ENCODE measurements at places on chromosomes 11 and 22. TPM values are rescaled to one million over a fixed set of nuclear protein-coding genes. Genes with fewer than 3 reads are reported as not detected.

Gene MYRF
- total RNA-seq = 0.68 TPM

Gene SPTBN2
- total RNA-seq = 37.1 TPM

Gene SCUBE1
- 1.4 TPM for total RNA-seq

Gene CTSC
- 151 TPM for total RNA-seq

Gene LINC01488
- not detected for total RNA-seq

Gene MTCH2
- total RNA-seq = 119 TPM

Gene OR2AG2
- total RNA-seq = not detected

Gene PPP6R3
- total RNA-seq = 91.6 TPM

Gene TH
- total RNA-seq = not detected

Gene ZNF74
- total RNA-seq = 6.3 TPM

Gene SYT9
- 1.8 TPM for total RNA-seq

Gene RAB3IL1
- 0.40 TPM for total RNA-seq

Gene TMEM151A
- total RNA-seq = 0.60 TPM

Gene PATE1
- not detected for total RNA-seq

Gene TRIM34
- 0.63 TPM for total RNA-seq

Gene CALCB
- not detected for total RNA-seq

Gene WNT7B
- 15.7 TPM for total RNA-seq

Gene OR52L1
- not detected for total RNA-seq

Gene CDC42BPG
- total RNA-seq = 0.06 TPM

Gene MS4A4E
- total RNA-seq = not detected

Gene SMC1B
- not detected for total RNA-seq

Gene GLYATL2
- 0.92 TPM for total RNA-seq

Gene C1QTNF4
- not detected for total RNA-seq

Gene GUCD1
- total RNA-seq = 73.8 TPM

Gene HEPHL1
- total RNA-seq = not detected

Gene PARVA
- 20.2 TPM for total RNA-seq

Gene ENTHD1
- not detected for total RNA-seq

Gene MYOD1
- not detected for total RNA-seq

Gene HSPA8
- 4,213 TPM for total RNA-seq

Gene NCR3LG1
- 1.5 TPM for total RNA-seq

Gene HPX
- total RNA-seq = not detected

Gene LUZP2
- not detected for total RNA-seq

Gene PLXNB2
- total RNA-seq = 35.8 TPM

Gene CST6
- total RNA-seq = not detected

Gene MMP3
- 0.36 TPM for total RNA-seq

Gene CDC42EP1
- 11.8 TPM for total RNA-seq

Gene HORMAD2
- total RNA-seq = not detected

Gene TMEM225
- not detected for total RNA-seq

Gene C11orf86
- not detected for total RNA-seq

Gene OR52A1
- total RNA-seq = not detected

Gene E2F8
- 7.7 TPM for total RNA-seq

Gene C11orf87
- total RNA-seq = not detected

Gene RAB39A
- 15.6 TPM for total RNA-seq

Gene TIGD3
- total RNA-seq = 0.42 TPM

Gene OVOL1
- not detected for total RNA-seq

Gene ZNF280B
- total RNA-seq = 3.1 TPM

Gene CFAP300
- 4.1 TPM for total RNA-seq

Gene KCNJ1
- not detected for total RNA-seq

Gene MMP27
- total RNA-seq = not detected

Gene IFITM10
- total RNA-seq = 0.11 TPM
